Omental fat pad (tissue), 4 donors: ENCODE measurements at places on chromosomes 7 and 10. TPM values are rescaled to one million over a fixed set of nuclear protein-coding genes. Genes with fewer than 3 reads are reported as not detected.

GRCh38 chr10:44982496-44982895, 3.9 kb upstream of the DEPP1 start:
- DNase-seq = no peak

- no peak for DNase-seq
Observed at GRCh38 chr10:72075376-72076115, 12.8 kb downstream of the SPOCK2 start.

DNA sequence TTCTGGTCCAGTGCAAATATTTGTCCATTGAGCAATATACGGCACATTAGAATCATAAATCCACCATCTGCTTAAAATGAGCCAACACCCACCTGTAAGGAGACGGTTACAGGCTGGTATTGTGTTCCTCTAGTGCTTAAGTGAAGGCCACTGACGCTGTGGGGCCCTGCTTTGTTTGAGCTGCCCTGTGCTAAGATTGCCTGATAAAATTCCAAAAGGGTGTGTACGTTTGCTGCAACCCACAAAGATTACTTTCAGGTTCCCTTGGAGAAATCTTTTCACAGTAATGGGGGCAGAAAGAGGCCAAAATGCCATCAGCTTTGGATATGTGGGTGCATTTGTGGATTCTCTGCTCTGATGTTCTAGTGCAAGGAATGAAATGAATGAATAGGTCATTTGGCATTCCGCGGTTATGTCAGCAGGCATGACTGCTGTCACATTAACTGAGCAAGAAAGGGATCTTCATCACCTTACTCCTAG, 34.4 kb downstream of the AGR3 start:
- no peak for DNase-seq

DNA sequence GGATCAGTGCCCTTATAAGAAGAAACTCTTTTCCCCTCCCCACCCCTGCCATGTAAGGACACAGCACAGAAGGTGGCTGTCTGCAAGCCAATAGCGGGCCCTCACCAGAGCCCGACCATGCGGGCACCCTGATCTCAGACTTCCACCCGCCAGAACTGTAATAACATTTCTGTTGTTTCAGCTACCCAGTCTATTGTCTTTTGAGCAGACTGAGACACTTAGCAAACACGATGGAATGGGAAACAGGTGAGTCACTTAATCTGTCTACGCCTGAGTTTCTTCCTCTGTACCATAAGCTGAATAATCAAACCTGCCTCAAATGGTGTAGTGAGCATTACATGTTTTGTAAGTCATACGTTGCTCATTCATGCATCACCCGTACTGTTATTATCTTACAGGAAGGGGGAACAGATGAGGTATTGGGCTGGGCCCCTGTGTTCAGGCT, 58.2 kb downstream of the STRA8 start:
- DNase-seq = no peak

GRCh38 chr10:125672884-125673283, 10.1 kb downstream of the TEX36 start:
- DNase-seq = no peak

DNA sequence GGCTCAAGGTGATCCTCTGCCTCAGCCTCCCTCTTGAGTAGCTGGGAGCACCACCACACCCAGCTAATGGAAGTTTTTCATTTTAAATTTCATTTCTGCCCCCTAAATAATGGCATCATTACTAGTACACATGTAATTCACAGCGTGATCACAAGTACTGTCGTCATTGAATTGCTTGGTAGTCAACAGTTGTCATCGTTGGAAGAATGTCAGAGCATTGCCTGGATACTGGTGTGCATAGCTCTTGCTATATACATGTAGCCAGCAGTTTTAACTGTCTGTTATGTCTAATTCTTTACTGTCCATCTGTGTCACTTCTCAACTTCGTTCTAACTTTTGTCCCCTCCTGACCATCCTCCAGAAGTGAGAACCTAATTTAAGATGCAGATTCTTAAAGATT, 62.1 kb downstream of the CRPPA start:
- no peak for DNase-seq

GRCh38 chr7:148172920-148173319, 417.6 kb upstream of the C7orf33 start:
- DNase-seq = no peak

DNA sequence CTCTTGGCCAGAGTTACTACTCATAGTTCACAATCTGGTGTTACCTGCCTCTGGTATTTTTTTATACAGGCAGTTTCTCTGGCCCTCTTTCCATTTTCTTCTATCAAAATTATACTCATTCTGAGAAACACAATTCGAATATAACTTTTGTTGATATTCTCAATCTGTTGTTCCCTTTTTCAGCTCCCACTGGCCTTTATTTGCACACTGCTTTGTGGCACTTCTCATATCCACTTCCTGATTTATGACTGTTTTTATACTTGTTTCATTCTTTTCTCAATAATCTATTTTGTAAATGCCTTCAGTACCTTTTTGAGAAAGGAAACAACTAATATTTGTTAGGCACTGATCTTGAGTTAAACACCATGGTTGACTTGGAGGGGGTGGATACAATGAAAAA, 93.8 kb upstream of the HDAC9 start:
- DNase-seq = no peak

DNA sequence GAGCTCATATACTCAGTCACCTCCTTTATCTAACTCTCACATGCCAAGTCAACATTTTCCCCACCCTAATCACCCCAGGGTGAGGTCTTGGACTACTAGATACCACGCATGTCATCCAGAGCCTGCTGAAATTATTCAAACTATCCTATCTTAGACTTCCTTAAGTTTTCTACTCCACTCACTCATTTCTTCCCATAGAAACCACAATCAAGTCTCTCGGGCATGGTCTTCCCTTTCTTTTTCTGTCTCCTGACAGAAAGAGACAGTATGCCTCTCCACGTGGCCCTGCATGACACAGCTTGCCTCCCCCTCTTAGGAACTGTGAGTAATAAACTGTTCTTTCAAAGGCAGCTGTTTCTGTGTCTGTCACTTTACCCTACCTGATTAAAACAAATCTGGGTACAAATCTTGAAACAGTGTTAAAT, 29.4 kb downstream of the TAS2R41 start:
- DNase-seq = no peak

ASZ1 gene
- total RNA-seq = not detected

ABCB4 gene
- 0.38 TPM for total RNA-seq

NPTX2 gene
- total RNA-seq = 2.2 TPM

RBP3 gene
- not detected for total RNA-seq

ZNF394 gene
- total RNA-seq = 23.7 TPM

CDNF gene
- total RNA-seq = 1.4 TPM
